ENCODE measurements at places on chromosomes 6 and 20.

DNA sequence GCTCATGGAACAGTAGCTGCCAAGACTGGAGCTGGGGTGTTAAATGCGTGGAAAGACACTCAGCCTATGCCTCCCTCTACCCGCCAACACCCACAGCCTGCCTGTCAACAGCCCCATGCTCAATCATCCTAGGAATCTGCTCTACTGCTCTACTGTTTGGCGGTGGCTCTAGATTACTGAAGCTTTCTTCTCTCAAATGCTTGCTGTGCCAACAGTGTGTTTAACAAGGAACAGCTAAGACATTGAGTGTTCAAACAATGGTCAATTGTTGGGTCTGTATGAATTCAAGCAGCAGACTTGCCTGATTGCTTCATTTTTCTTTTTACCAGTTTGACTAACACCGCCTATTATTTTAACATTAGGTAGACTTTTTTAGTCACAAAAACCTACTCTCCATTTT lies 258.6 kb downstream of the SOD2 start:
- DNase-seq: no peak

GRCh38 chr20:34747479-34747878 lies 43.3 kb downstream of the TP53INP2 start:
- DNase-seq: no peak

GRCh38 chr20:50537546-50538201 lies 27.5 kb downstream of the PTPN1 start:
- DNase-seq: no peak

DNA sequence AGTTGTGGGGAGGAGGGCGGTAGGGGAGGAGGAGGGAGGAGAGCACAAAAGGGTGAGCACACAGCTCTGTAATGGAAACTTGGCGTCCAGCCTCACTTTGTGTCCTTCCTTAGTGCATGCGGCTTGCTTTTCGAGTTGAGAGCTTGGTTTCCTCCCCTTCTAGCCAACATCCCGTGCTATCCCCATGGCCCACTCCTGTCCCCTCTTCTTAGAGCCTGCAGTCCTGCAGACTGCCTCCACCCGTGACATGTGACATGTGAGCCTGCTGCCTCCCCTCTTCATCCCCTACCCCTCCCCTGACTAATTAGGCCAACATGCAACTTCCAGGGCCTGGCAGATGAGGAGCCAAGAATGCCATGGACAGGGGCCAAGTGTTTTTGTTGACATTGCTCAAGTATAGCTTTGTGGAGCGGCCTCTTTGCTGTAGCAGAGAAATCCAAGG lies 63.2 kb downstream of the SLC24A3 start:
- no peak for DNase-seq

DNA sequence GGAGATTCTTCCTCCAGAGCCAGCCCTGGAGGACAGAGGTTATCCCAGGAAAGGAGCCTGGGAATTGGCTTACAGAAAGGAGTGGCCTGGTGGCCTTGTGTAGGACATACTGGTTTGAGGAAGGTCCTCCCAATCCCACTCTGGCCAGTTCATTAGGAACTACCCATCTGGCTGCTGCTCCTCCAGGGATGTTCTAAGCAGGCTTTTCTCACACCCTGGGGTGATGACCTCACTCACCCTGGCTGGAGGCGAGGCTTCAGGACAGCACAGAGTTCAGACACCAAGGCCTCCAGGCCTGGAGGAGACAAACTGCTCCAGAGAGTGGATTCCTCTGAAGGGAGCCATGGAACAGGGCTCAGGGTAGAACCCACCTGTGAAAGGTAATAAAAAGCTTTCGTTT lies 8.9 kb downstream of the GNMT start:
- DNase-seq: no peak

DNA sequence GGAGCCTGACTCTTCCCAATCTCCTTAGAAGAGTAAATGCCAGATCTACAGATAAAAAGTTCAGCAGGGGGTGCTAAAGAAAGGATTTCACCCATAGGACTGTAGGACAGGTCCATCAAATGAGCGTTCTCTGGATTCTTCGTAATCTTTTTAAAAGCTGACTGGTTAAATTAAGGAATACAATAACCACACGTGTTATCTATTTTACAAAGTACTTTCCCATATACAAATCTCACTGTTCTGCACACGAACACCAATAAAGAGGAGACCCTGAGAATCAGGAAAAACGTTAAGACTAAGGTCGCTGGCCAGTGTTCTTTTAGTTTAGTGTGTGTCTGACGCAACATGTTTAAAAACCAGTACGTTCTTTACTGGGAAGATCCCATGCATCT lies 542 bp downstream of the TUBE1 start:
- DNase-seq: no peak

DNA sequence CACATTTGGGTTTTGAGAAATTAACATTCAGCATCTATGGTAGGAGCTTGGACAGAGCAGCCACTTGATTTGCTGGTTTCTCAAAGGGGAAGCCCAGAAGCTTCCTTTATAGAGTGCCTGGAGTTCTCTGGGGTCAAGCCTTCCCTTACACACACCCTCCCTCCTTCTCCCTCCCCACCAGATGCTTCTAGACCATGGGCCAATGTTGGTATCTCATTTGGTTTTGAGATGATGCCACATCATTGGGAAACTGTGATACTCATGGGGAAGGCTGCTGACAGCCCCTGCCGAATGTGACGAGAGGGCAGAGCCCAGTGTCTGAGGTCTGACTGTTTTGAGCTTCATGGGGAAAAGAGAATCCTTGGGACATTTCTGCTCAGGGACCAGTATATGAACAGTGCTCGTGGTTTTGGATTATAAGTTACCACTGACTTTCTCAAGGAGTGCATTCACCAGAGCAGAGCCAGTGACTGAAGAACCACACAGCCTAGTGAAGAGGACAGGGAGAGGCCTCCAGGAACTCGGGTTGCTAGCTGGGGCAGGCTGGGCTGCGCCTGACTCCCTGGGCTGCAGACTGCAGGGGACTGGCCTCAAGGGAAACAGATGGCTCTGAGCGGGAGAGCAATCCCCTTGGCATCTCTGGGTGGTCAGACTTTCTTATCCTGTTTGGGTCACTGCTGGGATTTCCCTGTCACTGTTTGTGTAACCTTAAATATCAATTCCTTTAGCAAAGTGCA lies 46.4 kb upstream of the CST5 start:
- DNase-seq: no peak

GRCh38 chr6:29597184-29597583 lies 12.3 kb downstream of the OR2H2 start:
- no peak for DNase-seq

DNA sequence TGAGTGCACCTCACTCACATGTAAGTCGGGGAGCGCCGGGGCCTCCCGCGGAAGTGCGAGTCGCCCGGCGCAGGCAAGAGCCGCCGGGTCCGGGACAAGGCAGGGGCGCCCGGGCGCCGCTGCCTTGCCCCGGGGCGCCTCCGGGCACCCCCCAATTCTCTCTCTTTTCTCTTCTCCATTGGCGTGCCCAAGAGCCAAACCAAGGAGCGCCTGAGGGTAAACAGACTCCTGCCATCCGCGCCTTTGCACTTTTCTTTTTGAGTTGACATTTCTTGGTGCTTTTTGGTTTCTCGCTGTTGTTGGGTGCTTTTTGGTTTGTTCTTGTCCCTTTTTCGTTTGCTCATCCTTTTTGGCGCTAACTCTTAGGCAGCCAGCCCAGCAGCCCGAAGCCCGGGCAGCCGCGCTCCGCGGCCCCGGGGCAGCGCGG lies 36.8 kb downstream of the GNAS start:
- DNase-seq: no peak

DNA sequence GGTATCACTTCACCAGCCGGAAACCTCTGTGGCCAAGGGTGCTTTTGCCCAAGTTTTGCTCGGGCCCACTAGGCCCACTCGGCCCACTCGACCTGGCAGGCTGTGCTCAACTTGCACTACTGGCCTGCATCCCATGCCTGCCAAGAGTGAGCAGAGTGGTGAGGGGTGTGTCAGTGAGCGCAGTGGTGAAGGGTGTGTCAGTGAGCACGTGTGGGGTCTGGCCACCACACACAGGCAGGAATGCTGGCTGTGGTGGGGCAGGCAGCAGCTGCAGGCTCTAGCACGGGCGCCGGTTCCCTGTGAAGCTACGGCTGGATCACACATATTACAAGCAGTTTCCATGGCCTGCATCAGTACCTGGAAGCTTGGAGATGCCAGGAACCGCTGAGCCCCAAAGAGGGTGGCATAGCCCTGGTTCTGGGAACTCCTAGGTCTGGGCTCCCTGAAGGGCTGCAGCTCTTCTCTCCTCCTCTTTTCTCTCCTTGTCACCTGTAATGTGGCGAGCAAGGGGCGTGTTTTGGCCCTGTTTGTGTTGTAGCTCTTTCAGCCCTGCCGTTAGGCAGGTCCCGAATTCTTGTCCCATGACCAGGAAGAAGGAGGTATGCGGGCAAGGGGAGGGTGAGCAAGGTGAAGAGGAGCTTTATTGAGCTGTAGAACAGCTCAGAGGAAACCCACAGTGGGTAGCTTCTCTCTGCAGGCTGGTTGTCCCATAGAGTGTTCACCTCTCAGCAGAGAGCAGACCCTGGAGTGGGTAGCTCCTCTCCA lies 51.0 kb upstream of the CLDN20 start:
- no peak for DNase-seq

DNA sequence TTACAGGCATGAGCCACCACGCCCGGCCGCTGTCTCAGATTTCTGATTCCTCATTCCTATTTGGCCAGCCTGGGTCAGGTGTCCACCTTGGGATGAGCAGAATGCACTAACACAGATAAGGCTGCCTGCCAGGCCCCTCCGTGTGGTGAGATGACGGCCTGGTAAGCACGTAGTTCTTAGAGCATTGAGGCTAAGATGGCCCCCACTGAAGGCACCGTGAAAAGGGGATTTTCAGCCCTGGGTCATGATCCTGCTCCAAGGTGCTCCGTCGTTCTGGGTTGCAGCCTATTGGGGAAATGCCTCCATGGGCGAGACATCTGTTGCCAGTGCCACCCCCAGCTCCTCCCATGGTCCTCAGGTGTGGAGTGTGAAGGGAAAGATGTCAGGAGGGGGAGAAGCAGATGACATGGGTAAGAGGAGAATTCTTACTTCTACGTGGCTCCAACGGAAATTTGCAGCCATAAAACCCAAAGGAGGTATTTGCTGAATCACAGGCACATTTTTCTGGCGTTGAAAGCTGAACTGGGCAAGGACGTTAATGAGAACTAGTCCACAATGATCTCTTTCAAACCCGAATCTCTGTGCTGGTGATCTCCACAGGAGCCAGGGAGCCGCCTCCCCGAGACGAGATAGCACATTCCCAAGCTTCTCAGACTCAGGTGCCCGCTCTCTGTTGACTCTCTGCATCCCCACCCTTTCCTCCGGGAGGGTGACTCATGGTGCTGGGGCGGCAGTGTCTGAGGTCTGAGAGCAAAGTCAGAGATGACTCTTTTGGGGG lies 34.0 kb upstream of the BMP6 start:
- peak; percentile 13 for DNase-seq

DNA sequence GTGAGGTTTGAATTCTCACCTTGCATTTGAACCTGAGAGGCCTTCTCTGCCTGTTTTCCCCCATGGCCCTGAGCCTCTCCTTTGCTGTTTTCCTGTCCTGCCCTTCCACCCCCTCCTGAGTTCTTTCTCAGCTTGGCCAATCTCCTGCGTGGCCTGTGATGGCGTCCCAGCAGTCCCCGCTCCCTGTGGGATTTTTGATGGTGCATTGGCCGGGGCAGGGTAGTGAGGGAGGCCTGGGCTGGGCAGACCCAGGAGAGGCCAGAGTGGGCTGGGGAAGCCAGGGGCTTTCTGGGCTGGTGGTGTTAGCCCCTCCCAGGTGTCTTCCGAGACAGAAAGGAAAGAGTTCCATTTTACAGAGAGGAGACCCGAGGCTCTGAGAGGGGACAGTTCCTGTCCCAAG lies 6.3 kb downstream of the CEBPB start:
- DNase-seq: no peak

- no peak for DNase-seq
Measured at GRCh38 chr20:10508468-10509251, 73.6 kb downstream of the SLX4IP start.

- no peak for DNase-seq
Measured at GRCh38 chr20:11128721-11129120, 454.9 kb upstream of the JAG1 start.

- DNase-seq: no peak
Measured at GRCh38 chr20:44324343-44324742, 12.5 kb upstream of the R3HDML start.

DNA sequence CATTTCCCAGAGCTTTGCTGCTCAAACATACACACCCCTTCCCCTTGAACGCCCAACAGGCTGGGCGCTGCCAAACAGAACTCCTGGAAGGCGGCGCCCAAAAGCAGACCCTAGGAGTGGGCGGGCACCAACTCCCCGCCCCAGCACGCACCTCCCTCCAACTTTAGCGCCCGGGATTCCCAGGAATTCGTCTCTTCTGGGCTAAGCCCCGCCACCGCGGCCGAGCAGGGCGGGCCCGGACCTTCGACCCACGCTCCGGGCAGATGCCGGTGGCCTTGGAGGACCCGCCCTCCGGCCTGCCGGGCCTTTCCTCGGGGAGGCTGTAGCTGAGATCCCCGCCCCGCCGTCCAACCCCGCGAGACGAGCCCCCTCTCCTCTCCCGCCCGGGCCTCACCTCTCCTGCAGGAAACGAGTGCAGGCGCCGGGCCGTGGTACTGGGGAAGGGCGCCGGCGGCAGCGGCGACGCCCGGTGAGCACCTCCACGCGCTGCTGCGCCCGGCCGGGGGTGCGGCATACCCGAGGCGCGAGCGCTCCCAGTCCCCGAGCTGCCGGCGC lies 659 bp downstream of the MCUR1 start:
- DNase-seq: no peak

- no peak for DNase-seq
Measured at GRCh38 chr6:140009286-140009685, 634.8 kb upstream of the CITED2 start.

DNA sequence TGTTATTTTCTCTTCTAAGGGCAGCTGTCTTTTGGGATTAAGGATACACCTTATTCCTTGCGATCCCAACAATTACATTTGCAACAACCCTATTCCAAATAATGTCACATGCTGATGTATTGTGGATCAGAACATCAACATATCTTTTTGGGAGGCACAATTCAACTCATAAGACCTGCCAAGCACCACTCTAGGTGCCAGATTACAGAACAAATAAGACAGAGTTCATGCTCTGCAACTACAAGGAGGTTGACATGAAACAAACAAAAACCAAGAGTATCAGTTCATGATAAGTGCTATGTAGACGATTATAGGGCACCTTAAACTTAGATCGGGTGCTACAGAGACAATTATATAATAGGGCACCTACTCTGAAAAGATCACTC lies 203.2 kb upstream of the SGK1 start:
- no peak for DNase-seq

DNA sequence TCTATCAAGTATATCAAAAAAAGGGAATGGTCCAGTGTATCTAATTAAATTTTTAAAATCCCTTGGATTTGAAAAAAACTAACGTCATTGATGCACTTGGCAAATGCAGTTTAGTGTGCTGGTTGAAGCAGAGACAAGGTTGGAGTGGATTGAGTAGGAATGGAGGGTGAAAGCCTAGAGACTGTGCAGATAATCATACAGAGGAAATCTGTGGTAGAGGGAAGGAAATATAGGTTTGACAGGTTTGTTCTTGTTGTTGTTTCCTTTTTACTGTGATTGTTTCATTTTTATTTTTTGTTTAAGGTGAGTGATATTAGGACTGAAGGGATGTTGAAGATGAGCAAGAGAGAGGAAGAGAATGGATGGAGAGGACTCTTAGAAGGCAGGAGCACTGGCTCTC lies 29.0 kb upstream of the L3MBTL3 start:
- DNase-seq: no peak

All from activated CD4-positive, alpha-beta T cell treated with anti-CD3 and anti-CD28 coated beads for 48 hours (primary cell).